ENCODE measurements at places on chromosomes 5 and 9. TPM values are rescaled to one million over a fixed set of nuclear protein-coding genes. Genes with fewer than 3 reads are reported as not detected.

SYK gene
- 6.5 TPM for total RNA-seq

DOCK2 gene
- 6.3 TPM for total RNA-seq

ZBTB5 gene
- total RNA-seq = 4.4 TPM

INSL6 gene
- not detected for total RNA-seq

RORB gene
- 5.7 TPM for total RNA-seq

NLN gene
- total RNA-seq = 15.1 TPM

CORO2A gene
- 0.30 TPM for total RNA-seq

CDH9 gene
- not detected for total RNA-seq

TMEM174 gene
- not detected for total RNA-seq

SLC25A48 gene
- not detected for total RNA-seq

MTAP gene
- 21.2 TPM for total RNA-seq

PRXL2C gene
- total RNA-seq = 28.3 TPM

IL31RA gene
- not detected for total RNA-seq

QRFP gene
- total RNA-seq = not detected

TBC1D13 gene
- 16.6 TPM for total RNA-seq

DMXL1 gene
- total RNA-seq = 23.3 TPM

BAAT gene
- 0.08 TPM for total RNA-seq

ZFP2 gene
- total RNA-seq = 0.54 TPM

SMAD5 gene
- total RNA-seq = 37.2 TPM

ARID3C gene
- not detected for total RNA-seq

DAB2IP gene
- total RNA-seq = 44.7 TPM

CRB2 gene
- not detected for total RNA-seq

SH3TC2 gene
- total RNA-seq = 16.7 TPM

ZNF367 gene
- 4.3 TPM for total RNA-seq

GMCL2 gene
- total RNA-seq = not detected

PCDHGB5 gene
- total RNA-seq = 7.2 TPM

FGF18 gene
- 5.8 TPM for total RNA-seq

INSL4 gene
- not detected for total RNA-seq

C9orf153 gene
- total RNA-seq = 0.22 TPM

BICD2 gene
- total RNA-seq = 33.2 TPM

SMIM33 gene
- total RNA-seq = not detected

APC gene
- total RNA-seq = 33.1 TPM

GLDC gene
- not detected for total RNA-seq

MLLT3 gene
- total RNA-seq = 11.4 TPM

SLC36A2 gene
- total RNA-seq = 1.2 TPM

GPX8 gene
- total RNA-seq = 6.8 TPM

PROB1 gene
- total RNA-seq = 50.3 TPM

PCDHA10 gene
- 0.05 TPM for total RNA-seq
